WERI-Rb-1 (cell line): ENCODE measurements at places on chromosomes 4 and X.

DNA sequence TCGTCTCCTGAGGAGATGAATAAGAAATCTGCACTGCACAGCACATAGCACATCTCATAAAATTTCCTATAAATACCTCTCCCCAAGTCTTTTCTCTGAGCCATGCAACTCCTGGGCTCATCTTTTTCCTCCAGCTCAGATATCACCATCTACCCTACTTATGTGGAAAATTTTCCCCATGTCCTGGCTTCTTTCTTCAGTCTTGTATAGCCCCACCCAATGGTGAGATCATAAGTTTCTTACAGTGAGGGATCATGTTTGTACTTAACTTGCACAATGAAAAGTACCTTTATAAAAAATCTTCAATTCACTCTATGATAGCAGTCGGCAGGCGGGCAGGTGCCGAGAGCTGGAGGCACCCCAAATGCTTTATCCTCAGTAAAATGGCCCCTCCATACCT lies 198.6 kb upstream of the S100G start:
- DNase-seq: no peak

- no peak for DNase-seq
Observed at GRCh38 chr4:5120067-5120466, 68.8 kb downstream of the STK32B start.

DNA sequence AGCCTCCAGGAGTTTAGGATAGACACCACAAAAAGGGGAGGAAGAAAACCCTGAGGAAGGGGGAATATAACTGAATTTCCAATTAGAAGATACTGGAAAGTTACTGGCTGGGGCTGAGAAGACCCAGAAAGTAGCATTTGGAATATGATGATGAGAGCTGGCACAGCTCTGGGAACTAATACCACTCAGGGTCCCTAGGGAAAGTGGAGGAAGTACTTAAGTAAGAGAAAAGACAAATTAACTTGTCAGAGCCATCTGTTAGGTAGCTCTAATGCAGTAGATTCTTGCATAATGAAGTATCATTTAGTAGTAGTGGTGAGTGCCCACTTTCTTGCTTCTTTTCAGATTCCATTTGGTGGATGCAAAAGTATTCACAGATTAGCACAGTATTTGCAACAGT lies 90.8 kb upstream of the TSPAN5 start:
- no peak for DNase-seq

DNA sequence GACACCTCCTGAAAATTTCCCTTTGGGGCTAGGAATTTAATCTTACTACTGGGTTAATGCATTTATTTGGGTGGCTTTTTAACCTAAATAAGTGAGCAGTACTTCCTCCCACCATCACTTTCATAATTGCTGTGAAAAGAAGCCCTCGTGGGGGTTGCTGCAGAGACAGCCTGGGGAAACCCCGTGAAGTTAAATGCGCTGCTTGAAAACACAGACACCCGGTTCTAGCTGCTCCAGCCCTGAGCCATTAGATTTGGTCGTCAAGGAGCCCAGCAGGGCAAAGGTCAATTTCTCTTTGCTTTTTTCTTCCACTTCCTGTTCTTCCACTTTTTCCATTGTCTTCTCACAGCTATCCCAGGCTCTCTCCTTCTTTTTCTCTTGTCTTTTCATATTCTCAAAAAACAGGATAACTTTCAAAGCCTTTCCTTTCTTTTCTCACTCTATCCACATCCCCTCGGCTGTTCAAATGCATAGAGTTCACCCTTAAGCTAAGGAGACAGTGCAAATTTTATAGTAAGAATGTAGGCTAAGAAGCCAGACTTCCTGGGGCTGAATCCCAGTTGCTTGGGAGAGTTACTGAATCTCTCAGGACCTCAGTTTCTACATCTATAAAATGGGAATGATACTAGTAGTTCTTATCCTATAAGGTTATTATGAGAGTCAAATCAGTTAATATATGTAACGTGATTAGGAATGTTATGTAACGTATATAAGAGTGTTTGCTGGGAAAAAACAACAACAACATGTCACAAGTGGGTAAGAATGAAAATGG lies 91.5 kb upstream of the ZNF827 start:
- DNase-seq: no peak

DNA sequence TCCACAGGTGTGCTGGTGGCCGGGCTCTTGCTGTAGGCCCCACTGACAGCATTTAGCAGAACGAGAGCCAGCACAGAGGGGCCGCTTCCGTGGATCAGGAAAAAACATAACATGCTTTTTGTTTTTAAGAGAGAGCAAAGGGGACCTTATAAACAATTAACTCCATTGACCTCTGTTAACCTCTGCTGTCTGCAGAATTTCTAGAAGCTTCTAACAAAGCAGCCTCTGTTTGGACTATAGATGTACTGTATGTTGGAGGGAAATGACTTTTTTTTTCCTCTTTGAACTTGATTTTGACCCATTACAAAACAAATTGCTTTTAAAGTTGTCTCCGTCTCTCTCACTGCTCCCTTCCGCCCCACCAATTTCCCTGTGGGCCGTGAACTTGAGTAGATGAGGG lies 210.7 kb downstream of the FRAS1 start:
- no peak for DNase-seq

DNA sequence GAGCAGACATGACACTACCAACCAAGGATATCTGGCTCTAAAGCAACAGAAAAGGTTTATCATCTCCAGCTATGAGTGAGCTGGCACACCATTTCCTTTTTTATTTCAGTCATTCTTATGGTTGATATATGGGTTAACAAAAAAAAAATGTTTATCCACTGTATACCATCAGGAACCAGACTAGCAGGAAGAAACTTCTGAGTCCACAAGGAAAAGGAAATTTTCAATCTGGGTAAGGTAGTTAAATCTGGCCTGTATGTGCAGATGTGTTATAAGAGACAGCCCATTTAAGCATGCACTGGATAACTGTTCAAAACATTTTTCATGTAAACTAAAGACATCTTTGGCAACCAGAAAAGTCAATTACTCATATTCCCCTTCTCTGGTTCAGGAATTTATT lies 35.0 kb downstream of the AMMECR1 start:
- no peak for DNase-seq

GRCh38 chr4:169334335-169334734 lies 63.6 kb upstream of the SH3RF1 start:
- DNase-seq: no peak

GRCh38 chr4:166655705-166656104 lies 578.6 kb downstream of the SPOCK3 start:
- DNase-seq: no peak

- no peak for DNase-seq
Observed at GRCh38 chr4:47068986-47069385, 37.6 kb downstream of the GABRB1 start.

GRCh38 chr4:10026485-10026884 lies 5.2 kb upstream of the SLC2A9 start:
- DNase-seq: no peak

DNA sequence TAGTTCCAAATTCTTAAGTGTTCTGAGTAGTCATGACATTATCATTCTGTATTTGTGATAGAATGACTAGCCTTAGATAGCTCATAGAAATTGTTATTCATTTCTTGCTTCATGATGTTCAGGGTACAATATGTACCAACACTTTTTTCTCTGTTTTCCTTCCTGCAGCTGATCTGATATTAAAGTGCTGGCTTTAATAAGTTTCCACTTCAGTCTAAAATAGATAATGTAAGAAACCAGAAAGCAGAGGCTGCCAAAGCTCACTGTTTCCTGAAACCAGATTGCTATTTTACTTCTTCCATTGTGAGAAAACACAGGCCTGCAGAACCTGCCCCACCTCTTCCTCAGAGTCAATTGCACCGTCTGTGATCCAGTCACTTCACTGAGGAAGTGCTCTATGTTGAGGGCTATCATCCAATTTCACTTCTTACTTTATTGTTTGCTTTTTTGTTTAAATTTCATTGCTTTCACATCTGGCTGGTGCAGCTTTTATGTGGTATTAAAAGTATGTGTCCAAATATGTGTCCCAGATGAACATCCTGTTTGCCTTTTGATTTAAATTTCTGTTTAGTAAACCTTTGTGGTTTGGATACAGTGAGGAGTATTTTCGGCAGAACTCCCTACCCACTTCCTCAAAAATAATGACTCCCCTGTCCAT lies 652.1 kb downstream of the ANKRD50 start:
- DNase-seq: no peak

GRCh38 chr4:187088070-187088799 lies 364.6 kb upstream of the FAT1 start:
- DNase-seq: no peak

GRCh38 chr4:159446266-159446976 lies 343.5 kb downstream of the RAPGEF2 start:
- DNase-seq: peak; percentile 66

GRCh38 chr4:152778656-152779512 lies 646 bp downstream of the TIGD4 start:
- peak; percentile 53 for DNase-seq
